ENCODE measurements at places on chromosomes 7 and 10.
A peak's percentile ranks its signal among the peaks of the same experiment; 100 is the strongest.

DNA sequence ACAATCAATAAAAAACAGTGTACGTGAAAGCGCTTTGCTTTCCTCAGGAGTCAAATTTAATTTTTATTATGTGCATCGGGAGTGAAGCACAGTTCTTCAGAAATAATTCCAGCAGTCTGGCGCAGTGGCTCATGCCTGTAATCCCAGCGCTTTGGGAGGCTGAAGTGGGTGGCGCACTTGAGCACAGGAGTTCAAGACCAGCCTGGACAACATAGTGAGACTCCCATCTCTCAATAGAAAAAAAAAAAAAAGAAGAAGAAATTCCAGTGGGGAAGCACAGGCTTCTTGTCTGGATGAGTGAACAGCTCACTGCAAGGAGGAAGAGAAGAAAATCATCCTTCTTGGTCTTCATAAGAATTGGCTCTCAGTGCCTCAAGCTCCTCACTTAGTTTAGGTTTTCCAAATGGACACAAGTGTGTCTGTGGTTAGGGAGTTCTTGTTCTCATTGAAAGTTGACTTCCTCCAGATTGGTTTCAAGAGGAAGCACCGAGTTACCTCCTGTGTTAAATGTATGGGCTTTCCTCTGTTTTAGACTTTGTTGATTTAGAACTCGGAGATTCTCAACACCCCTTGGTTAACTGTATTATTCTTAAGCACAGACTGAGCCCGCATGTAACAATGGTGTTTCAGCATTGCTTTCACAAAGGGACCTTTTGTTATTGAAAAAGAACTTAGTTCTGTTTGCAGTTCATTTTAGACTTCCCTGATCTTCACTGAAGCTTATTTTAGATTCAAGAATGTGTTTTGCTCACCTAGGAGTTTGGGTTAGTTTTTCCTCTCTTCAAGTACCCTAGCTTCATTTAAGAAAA, 28.0 kb downstream of the LMTK2 start:
- no peak for DNase-seq

- no peak for DNase-seq
Measured at GRCh38 chr10:61211468-61211867, 241.7 kb downstream of the TMEM26 start.

- DNase-seq: peak; percentile 67
Measured at GRCh38 chr10:58326967-58327381, 7.8 kb upstream of the UBE2D1 start.

- no peak for DNase-seq
Measured at GRCh38 chr7:3918576-3918975, 617.5 kb downstream of the SDK1 start.

- no peak for DNase-seq
Measured at GRCh38 chr10:47033081-47033480, 121.9 kb downstream of the PTPN20 start.

DNA sequence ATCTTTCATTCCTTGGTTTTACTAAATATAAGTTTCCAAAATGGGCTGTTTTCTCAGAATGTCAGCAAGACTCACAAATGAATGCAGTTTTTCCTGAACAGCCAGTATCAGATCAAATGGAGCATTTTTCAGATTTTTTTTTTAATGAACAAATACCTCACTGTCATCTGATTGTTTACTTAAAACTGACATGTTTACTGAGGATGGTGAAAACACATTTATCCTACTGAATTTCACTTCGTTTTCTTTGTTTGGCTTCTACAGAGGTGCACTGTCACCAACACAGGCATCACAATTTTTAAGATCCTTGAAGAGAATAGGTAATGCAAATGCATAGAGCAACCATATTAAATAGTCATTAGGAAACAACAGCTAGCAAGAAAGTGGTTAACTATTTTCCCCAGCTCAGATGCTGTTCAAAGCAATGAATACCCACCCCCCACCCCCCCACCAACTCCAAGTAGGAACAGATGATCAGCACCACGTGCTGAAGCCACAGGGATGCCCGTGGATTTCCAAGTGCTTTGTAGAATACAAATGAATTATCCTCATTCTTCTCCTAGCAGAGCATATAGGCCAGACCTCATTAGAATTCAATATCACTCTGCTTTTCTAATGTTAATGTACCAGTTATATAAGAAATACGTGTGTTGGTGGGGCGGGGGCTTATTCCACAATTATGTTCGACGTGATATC, 205.9 kb downstream of the SKAP2 start:
- DNase-seq: no peak

DNA sequence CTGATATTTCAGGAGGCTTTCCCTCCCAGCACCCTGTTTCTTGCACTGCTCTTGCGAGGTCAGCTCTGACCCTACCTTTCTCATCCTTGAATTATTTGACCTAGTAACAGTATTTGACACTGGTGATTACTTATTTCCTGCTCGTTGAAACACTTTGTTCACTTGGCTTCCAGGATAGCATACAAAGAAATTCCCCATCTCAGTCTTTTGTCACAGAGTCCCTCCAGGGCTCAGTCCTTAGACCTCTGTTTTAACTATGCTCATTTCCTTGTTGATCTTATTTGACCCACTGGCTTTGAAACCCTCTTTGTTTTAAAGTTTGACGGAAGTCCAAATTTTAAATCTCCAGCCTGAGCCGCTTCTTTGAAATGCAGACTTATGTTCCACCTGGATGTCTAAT, 29.9 kb downstream of the BMPR1A start:
- no peak for DNase-seq

GRCh38 chr10:68666280-68666760, 54.7 kb upstream of the CCAR1 start:
- no peak for DNase-seq

- no peak for DNase-seq
Measured at GRCh38 chr7:151447901-151448260, 7.9 kb upstream of the CRYGN start.

DNA sequence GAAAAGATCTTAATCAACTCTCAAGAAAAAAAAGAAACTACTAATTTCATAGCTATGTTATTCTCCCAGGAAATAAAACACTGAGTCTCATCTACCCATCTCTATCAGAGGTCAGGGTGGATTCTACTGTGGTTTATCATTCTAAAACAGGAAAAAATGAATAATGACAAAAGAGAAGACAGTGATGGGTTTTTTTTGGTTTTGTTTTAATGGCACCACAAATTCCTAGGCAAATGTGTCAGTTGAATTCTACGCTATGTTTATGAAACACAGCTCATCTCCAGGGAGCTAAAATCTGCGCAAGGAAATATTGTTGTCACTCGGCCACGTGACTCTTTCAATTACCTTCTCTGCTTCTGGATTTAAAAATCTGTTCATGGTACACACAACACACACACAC, 393.4 kb upstream of the SORCS1 start:
- DNase-seq: no peak

DNA sequence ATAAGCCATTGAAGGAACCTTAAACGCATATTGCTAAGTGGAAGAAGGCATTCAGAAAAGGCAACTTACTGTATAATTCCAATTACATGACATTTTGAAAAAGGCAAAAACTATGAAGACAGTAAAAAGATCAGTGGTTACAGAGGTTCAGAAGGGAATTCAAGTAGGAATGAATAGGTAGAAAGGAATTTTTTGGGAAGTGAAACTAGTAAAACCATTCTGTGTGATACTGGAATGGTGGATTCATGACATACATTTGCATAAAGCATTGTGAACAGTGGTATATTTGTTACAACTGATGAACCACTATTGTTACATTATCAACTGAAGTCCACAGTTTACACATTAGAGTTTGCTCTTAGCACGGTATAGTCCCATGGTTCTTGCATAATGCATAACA, 114.2 kb upstream of the GPR22 start:
- DNase-seq: no peak

DNA sequence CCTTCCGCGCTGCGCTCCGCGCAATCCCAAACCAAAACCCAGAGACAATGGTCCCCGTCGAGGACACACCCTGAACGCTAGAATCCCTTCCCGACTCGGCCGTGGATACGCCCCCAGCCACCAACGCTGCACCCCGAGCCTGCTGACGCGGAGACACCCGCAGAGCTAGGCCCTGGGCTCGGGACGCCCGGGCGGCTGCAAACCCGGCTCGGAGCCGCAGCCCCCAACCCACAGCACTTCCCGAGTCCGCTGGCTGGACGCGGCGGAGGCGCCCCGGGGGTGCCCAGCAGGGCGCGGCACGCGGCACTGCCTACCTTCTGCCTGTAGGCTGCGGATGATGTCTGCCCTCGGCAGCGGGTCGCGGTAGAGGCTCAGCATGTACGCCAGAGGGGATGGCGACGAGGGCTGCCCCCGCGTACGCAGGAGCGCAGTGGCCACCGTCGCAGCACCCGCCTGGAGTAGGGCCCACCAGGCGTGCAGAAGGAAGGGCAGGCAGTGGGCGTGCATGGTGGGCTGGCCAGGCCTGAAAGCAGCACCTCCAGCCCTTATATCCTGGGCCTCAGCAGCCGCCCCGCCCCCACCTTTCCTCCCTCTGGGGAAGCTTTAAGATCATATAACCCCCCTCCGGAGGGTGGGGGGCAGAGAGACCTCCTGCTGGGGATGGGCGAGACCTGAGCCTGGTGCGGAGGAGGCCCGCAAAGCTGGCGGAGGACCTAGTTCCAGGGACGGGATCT, at the start of gene NODAL:
Gene NODAL, minus strand, starts transcription at position 521 of the 734 bp plus-strand sequence. Its CDS starts 14 bp downstream, at position 507.
- no peak for DNase-seq

GRCh38 chr7:3194501-3195141, 106.4 kb upstream of the SDK1 start:
- no peak for DNase-seq

DNA sequence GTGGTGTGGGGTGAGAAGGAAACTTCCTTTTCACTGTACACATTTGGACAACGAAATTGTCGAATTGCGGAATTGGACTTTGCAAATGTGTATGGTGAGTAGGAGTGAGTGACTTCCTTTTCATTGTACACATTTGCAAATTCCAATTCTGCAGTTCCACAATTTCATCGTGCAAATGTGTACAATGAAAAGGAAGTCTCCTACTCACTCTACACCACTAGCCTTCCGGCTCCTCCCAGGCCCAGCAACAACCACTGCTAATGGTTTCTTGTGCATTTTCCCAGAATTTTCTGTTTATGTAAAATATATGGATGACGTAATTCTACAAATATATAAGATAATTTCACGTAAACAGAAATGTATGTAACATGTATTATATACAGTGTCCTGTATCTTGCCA, 118.5 kb downstream of the ARL4A start:
- DNase-seq: no peak
